ENCODE measurements at places on chromosomes 12 and 14.

DNA sequence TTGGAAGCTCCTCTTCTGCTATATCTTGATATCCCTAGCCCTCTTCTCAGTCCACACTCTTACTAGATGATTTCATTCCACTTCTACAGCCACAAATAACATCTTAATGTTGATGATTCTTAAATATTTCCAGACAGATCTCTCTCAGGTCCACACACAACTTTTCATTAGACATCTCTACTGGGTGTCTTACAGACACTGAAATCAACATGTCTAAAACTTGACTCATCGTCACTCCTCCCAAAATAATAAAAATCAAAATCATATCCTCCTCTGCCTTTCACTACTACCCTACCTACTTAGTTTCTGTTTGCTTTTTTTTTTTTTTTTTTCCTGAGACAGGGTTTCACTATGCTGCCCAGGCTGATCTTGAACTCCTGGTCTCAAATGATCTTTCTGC is 11.9 kb downstream of the PRDM4 start:
- no peak for DNase-seq

GRCh38 chr12:69329669-69330428 is 18.3 kb upstream of the LYZ start:
- no peak for DNase-seq

DNA sequence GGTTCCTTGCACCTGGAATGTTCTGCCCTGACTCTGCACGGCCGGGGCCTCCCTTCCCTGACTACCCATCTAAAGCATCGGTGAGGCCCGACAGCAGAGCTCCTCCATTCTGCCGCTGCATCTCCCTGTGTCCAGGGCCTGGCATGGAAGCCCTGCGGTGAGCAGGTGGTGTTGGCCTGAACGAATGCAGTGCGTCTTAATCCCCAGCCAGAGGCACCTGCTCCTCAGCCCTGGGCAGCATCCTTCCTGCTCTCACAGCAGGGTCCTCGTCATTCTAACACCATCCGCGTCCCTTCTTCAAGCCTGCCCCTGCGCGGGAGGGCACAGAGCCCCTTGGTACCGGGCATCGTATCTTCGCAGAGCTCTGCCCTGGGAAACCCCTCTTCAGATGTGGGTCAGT is 15.4 kb downstream of the BEGAIN start:
- no peak for DNase-seq

- DNase-seq, result no peak
These were observed 81.0 kb upstream of the CCDC196 start for GRCh38 chr14:66405158-66405557.

DNA sequence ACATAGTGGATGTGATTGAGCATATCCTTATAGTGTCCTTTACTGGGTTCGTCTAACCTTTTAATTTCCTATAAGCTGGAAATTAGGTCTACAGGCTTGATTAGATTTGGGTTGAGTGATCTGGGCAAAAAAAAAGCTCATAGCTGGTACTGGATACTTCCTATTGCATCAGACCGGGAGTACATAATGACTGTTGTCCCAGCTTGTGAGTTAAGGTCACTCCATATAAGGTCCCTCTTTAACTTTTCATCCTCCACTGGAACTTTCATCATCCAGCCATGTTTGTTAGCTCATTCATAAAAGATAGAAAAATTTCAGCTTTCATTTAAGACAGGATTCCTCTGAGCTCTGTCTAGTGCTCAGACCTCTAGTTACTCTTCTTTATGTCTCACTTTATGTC is 80.8 kb downstream of the C14orf132 start:
- DNase-seq, result no peak
